ENCODE measurements at places on chromosomes 3 and 15.

- DNase-seq: no peak
Measured at GRCh38 chr3:25460751-25461150, 32.7 kb downstream of the RARB start.

DNA sequence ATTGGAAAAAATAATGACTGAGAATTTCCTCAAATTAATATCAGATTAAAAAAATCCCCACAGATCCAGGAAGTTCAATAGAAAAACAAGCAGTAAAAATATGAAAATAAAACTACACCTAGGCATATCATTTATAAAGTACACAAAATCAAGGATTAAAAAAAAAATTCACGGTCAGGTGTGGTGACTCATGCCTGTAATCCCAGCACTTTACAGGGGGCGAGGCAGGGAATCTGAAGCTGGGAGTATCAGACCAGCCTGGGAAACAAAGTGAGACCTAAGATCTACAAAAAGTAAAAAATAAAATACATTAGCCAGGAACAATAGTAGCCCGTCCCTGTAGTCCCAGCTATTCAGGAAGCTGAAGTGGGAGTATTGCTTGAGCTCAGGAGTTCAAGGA is 778.3 kb upstream of the ALCAM start:
- no peak for DNase-seq

DNA sequence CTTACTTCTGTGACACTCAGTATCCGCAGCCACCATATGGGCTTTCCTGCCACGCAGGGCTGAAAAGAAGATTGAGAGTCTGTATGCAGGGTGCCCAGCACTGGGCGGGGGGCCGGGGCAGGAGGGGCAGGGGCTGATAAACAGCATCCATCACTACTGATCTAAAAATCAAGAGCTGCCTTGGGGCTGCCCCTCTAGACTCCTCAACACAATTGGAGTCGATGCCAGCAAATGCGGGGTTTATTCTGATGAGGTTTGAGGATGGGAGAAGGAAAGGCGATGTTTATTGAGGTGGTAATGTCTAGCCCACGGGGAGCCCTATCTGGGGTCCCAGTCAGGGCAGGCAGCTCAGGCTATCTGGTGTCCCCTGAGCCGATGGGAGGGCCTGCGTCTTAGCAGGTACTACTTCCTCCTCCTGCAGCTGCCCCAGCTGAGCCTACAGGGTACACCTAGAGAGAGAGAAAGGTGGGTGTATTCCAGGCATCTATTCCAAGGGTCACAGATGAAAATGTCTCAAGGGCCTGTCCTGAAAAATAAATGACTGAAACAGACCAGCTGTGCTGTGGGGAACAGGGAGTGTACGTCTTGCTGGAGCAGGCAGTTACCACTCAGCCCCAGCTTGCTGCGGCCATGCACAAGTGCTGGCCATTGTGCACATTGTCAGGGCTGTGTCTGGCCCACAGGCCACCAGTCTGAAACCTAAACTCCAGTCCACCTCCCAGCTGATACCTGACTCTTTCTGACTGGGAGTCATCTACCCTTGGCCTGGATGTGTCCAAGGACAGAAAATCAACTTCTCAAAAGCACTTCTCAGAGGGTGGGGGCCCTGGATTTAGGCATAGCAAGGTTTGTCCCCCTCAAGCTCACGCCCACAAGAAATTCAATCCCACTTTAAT is 19.5 kb downstream of the ISG20 start:
- DNase-seq: no peak

DNA sequence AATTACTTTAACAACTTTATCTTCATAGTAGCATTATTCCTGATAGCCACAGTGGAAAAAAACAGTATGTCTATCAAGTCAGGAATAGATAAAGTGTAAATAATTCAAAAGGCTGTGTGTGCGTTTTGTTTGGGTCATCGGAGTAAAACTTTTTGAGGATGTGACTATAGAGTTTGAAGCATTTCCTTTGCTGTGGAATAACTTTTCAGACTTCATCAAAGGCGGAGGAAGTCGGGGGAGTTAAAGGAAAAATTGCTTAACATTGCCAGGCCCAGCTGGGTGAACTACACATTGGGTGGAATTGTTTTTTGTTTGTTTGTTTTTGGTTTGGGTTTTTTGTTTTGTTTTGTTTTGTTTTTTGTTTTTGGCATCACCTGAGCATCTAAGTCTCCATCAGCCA is 70.4 kb upstream of the CRTC3 start:
- no peak for DNase-seq

GRCh38 chr3:170739410-170739809 is 130.6 kb downstream of the RPL22L1 start:
- DNase-seq: no peak

GRCh38 chr3:8555113-8555661 is 53.6 kb downstream of the LMCD1 start:
- no peak for DNase-seq

Data from left renal cortex interstitium (tissue), 4 donors.